Sciatic nerve (tissue), 2 donors: ENCODE measurements at places on chromosomes 3 and 15.

DNA sequence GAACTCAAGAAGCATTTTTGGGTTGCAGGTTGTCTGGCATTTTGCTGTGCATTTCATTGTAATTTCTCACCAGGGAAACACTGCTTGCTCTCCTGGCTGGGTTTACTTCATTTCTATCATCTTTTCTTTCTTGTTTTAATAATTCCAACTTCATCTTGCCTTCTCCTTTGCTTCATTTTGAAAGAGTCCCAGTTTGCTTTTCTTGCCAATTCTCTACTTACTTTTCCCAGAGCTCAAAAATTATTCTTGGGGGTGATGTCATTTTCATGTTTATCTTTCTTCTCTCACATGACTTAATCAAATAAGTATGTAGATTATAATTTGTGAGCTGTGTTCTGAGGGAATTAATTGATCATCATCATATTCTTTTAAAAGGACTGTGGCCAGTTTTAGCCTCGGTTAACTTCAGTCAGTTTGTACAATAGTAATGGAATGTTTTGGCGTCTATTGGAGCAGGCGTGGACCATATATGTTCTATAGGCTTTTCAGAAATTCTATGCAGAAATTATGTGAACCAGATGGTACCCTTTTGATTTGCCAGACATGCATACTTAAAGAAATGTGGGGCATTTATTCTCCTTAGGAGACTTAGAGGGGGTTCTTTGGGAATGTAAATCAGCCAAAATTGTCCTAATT, 30.1 kb downstream of the SH3GL3 start:
- no peak for DNase-seq

DNA sequence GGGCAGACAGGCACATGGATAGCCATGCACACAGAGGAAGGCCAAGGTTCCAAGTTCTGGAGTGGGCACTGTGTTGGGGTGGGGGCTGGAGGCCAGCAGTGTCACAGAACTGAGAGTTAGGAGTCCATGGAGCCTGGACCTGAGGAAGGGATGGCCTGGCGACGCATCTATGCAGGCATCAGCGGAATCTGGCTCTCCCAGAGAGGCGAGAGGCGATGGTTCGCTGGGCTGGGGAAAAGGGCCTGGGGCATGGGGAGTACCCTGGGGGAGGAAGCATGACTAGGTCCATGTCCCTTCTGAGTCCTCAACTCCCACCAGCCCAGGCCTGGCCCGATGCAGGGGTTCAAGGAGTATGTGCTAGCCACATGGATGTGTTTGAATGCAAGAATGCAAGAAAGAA, 192.8 kb upstream of the LINGO1 start:
- no peak for DNase-seq

DNA sequence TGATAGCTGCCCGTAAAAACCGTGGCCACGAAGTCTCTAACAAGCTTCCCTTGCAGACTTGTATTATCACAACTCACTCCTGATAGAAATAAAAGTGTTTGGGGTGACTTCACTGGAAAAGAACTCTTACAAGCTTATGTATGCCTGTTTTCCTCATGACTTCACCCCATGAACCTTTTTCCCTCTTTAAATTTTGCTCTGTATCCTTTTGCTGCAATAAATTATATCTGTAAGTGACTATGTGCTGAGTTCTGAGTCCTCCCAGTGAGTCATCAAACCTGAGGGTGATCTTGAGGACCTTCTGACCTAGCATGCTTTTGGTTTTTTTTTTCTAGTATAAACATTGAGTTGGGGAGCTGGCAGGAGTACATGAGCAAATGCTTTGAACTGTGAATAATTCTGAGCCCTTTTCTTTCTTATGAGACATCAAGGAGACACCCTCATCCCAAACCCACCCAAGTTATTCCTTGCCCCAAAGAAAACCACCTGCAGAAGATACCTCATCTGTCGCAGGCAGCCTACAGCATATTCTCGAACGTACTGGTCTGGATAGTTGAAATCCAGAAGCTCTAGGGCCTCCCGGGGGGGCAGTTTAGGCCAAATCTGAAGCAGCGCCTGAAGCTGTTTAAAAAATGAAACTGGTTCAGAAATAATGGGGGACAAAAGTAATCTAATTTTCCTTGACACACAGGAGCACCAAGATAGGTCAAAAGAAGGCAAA, 85.9 kb downstream of the FAIM start:
- no peak for DNase-seq

GRCh38 chr15:87538327-87538834, 718.2 kb downstream of the NTRK3 start:
- DNase-seq: no peak

GRCh38 chr3:197015790-197016736, 13.6 kb downstream of the MELTF start:
- no peak for DNase-seq

GRCh38 chr3:38375072-38375471, 28.5 kb downstream of the XYLB start:
- DNase-seq: no peak

DNA sequence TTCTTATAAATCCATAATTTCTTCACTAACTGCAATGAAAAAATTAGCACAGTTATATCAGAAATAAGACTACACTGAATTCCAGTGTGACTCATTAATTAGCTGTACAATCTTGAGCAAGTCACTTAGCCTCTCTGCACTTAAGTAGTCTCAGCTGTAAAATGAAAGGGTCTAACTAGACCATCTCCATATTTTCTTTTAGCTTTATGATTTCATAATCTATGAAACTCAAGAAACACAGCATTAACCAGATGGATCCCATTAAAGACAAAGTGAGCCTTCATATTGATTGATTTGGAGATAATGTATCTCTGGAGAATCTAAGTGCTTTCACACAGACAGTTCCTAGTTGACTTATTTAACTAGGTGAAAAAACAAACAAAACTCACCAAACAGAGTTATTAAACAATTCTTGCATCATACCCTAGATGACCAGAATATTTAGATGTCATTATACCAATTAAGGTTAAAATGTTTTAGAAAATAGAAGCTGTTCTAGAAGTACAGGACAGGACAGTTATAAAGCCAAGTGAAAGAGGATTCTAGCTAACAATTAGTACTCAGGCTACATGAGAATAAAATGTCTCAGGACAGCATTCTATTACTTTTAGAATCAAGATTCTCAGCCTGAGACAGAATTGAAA, 11.2 kb downstream of the CSNK1G1 start:
- DNase-seq: no peak

GRCh38 chr3:152302521-152303021, 33.8 kb downstream of the MBNL1 start:
- no peak for DNase-seq

- no peak for DNase-seq
These were observed 338.1 kb downstream of the GAP43 start for GRCh38 chr3:115961380-115961779.

- DNase-seq: no peak
These were observed 1.1 kb downstream of the KIF15 start for GRCh38 chr3:44762690-44763089.

DNA sequence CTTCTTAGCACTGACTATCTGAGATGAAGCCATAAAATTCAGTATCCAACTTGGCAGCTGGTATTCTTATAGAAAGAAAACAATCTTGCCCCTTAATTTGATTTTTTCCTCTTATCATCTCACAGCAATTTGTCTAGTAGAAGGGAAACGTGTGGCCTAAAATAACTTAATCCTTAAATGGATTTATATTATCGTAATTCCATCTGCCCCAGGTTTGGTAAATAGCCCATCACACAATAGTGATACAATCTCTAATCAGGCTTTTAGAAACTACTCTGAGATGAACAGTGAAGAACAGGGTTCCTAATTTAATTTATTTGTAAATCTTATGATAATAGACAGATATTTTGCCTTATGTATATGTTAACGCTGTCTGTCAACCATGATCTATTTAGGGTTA, 24.8 kb downstream of the PEX5L start:
- no peak for DNase-seq

GRCh38 chr3:46460051-46460450, 4.7 kb downstream of the LTF start:
- DNase-seq: no peak

DNA sequence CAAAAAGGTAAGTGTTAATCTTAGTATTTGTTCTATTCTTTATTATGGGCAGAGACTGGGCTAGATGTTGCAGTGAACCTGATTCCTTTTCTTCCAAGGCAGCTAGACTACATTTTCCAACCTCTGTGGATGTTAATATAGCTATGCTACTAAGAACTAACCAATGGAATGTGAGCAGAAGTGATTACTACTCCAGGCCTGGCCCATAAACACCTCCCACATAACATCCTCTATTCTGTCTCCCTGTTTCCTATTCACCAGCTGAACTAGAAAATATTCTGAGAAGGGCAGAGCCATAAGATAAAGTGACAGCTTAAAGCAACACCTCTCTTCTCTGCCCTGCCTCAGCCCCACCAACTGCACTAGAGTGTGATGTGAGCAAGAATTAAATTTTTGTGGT, 29.4 kb downstream of the CD200R1L start:
- no peak for DNase-seq

GRCh38 chr15:39920510-39921273, 626 bp upstream of the GPR176 start:
- DNase-seq: peak; percentile 89

DNA sequence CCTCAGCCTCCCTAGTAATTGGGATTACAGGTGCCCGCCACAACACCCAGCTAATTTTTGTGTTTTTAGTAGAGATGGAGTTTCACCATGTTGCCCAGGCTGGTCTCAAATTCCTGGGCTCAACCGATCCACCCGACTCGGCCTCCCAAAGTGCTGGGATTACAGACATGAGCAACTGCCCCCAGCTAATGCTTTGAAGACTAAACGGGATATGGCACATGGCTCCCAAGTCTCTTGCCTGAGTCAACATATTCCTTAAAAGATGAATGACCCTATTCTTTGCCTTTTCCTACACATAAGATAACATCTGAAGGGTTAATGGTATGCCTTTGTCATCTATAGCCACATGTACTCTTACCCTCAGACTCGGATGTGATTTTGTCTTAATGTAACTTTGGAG, 38.4 kb upstream of the NEDD4 start:
- no peak for DNase-seq

- no peak for DNase-seq
These were observed 57.6 kb upstream of the CSPG5 start for GRCh38 chr3:47636225-47636624.

GRCh38 chr15:64694816-64695215, 80.6 kb downstream of the RBPMS2 start:
- DNase-seq: no peak

DNA sequence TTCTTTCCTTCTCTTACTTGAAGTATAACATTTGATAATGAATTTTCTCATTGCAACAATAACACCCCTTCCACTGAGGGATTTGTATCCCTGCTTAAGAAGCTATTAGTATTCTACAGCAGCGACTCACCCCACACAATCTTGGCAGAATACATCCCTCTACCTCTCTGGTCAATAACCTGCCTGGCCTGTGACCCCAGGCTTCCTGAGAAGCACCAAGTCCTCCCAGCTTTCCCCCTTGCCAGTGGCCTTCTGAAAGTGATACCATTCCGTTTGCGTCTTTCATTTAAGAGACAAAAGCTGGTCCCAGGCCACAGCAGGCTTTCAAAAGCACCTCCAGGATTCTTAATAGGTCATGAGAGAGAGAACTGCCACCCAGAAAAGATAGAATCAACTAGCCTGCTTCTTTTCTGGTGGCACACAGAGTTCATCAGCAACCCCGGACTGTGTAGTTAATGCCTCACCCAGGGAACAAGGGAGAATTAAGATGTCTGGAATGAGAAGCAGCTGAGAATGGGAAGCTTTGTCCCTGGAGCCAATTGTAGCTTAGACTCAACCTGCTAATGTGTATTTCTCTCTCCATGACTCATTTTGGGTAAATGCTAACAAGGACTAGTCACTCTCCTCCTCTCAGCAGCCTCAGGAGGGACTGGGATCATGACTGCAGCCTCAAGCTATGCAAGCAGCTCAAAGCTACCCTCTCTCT, 101.0 kb upstream of the CPNE4 start:
- DNase-seq: no peak

- DNase-seq: no peak
These were observed 39.6 kb upstream of the PDCD6IP start for GRCh38 chr3:33758864-33759263.

DNA sequence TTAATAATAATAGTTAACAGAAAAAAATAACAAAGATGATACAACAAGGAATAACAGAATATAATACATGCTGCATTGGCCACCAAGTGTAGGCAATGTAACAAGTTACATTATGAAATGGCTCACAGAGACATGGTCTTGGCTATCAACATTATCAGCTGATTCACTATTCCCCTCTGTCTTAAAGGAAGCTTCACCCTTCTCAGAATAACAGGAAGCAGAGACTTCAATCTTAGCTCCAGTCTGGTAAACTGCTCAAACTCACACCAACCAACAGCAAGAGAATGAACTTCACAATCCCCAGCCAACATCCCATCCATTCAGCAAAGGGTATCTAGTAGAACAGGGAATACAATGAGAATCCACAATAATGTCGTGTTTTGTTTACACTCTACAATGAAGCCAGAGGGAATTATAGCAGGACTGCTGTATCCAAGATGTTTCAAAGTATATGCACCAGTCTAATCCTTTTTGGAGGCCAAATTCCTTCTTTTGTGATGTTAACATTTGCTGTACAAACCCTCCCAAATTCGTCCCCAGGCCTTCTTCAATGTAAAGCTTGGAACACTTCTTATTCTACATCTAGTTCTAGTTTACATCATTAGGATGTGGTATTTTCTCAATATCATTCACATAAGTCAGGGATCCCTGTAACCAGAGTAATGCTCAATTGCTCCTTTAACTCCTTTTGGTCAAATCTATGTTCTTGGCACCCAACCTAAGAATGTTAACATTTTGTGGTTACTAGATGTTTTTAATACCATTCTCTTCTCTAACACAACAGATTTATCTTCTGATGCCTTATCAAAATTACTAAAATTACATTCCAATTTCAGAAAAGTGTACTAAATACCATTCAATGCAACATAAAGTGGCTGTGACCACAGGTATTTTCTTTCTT, 52.4 kb upstream of the CMSS1 start:
- DNase-seq: no peak

- no peak for DNase-seq
These were observed 38.4 kb downstream of the RASGRF1 start for GRCh38 chr15:79051941-79052731.

DNA sequence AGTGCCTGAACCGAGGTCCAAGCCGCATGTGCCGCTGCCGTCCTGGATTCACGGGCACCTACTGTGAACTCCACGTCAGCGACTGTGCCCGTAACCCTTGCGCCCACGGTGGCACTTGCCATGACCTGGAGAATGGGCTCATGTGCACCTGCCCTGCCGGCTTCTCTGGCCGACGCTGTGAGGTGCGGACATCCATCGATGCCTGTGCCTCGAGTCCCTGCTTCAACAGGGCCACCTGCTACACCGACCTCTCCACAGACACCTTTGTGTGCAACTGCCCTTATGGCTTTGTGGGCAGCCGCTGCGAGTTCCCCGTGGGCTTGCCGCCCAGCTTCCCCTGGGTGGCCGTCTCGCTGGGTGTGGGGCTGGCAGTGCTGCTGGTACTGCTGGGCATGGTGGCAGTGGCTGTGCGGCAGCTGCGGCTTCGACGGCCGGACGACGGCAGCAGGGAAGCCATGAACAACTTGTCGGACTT, 7.1 kb downstream of the DLL4 start:
- DNase-seq: no peak
